Activated CD4-positive, alpha-beta memory T cell treated with anti-CD3 and anti-CD28 coated beads, Interleukin-2, amount 10 ng/mL, durations not matched to agents 7 days and 5 days (primary cell): ENCODE measurements at places on chromosomes 3 and 15.

DNA sequence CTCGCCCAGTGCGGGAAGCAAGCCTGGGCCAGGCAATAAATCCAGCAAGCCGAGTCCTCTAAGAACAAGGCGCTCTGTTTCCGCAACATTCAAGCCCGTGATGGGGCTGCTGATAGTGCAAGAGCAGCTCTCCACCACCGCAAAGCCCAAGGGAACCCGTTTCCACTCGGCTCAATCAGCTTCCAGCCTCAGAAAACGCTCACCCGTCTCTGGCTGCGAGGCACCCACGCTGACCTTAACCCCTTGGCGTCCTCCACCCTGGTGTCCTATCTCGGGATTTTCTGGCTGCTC is 17.8 kb downstream of the SPATA12 start:
- no peaks in the 10 kb centered on the region for H3K36me3 ChIP-seq
- H3K4me1 ChIP-seq = peaks cover 6% of the 10 kb centered on the region
- H3K27me3 ChIP-seq = peaks cover 59% of the 10 kb centered on the region
- no peak overlapping the region for H3K27ac ChIP-seq
- peak overlapping the region; percentile 51 for H3K4me3 ChIP-seq

DNA sequence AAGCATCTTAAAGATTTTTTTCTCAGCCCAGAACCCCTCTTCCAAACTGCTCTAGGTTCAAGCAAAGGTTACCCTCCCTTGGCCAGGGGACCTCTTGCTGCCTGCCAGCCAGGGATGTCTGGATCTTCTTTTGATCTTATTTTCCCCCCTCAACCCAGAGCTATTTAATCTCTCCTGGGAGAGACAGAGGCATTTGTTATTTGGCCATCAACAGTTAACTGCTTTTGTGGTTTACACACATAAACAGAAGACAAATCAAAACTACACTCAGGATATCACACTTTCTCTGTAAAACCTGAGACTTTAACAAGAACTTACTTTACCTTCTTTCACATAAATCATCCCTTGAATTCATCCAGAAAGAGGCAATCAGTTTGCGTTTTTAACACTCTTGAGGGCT is 272.5 kb downstream of the THSD4 start:
- H3K36me3 ChIP-seq = no peaks in the 10 kb centered on the region
- H3K27me3 ChIP-seq = peaks cover 22% of the 10 kb centered on the region
- no peak overlapping the region for H3K27ac ChIP-seq

GRCh38 chr3:48847053-48847503 is 596 bp downstream of the PRKAR2A start:
- peaks cover 11% of the 10 kb centered on the region for H3K36me3 ChIP-seq
- H3K4me3 ChIP-seq = peak overlapping the region; percentile 81
- DNase-seq = peak; percentile 46
- H3K27me3 ChIP-seq = no peaks in the 10 kb centered on the region
- H3K4me1 ChIP-seq = peaks cover 26% of the 10 kb centered on the region

DNA sequence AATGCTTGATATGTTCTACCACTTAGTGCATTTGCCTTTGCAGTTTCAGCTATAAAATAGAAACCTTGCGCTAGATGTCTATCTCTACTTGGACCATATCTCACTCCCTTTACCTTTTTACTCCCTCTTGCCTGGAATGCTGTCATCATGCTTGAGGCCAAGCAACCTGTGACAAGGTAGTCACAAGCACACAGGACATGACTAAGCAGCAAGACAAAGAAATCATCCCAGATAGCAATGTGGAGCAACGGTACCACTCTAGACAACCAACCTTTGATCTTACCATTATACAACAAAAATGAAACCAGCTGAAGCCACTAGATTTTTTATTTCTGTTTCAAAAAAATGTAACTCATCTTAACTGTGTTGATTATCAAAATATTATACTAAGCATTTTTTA is 50.5 kb upstream of the SPSB4 start:
- H3K4me3 ChIP-seq = no peak overlapping the region
- H3K27me3 ChIP-seq = peaks cover 11% of the 10 kb centered on the region
- H3K27ac ChIP-seq = no peak overlapping the region

DNA sequence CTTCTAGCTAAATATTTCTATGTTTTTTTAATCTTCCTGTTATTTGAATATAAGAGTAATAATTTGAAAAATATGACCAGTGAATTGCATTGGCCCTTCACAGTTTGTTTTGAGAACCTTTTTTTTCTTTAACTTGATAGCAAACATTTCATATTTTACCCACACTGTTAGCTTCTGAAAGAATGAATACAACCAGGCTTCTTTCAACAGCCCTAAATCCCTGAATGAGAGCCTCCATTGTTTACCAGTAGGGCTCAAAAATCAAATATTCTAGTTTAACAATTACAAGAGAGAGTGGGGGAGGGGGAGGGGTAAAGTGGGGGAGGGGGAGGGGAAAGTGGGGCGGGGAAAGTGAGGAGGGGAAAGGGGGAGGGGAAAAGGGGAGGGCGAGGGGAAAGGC is 14.5 kb upstream of the TOP2B start:
- H3K27ac ChIP-seq = no peak overlapping the region
- H3K36me3 ChIP-seq = no peaks in the 10 kb centered on the region
- no peaks in the 10 kb centered on the region for H3K4me1 ChIP-seq

- H3K4me1 ChIP-seq = peaks cover 38% of the 10 kb centered on the region
- no peak for DNase-seq
- peaks cover 26% of the 10 kb centered on the region for H3K27me3 ChIP-seq
- no peak overlapping the region for H3K27ac ChIP-seq
- H3K36me3 ChIP-seq = peaks cover 45% of the 10 kb centered on the region
These were observed 298.9 kb downstream of the RPLP1 start for GRCh38 chr15:69751566-69751965.

DNA sequence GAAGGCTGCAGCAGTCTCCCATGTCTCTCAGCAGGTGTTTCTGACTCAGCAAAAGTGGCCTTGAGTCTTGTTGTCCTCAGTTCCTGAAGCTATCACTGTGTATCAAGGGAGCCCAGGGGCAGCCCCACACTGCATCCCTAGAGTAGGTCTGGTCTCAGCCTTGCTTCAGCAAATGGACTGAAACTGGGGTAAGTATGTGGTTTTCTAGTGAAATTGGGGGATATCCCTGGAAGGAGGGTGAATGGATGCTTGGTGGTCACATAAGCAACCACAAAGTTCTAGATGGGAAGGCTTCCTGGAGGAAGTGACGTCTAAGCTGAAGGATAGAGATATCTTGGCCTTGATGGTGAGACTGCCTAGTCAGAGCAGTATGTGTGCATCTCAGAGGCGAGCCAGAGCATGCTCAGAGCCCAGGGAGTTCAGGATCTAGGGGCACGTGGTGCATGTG is 38.4 kb downstream of the TMEM158 start:
- H3K4me3 ChIP-seq = no peak overlapping the region
- H3K27ac ChIP-seq = no peak overlapping the region
- H3K4me1 ChIP-seq = peaks cover 35% of the 10 kb centered on the region
- peaks cover 13% of the 10 kb centered on the region for H3K27me3 ChIP-seq
- H3K36me3 ChIP-seq = no peaks in the 10 kb centered on the region
- peak; percentile 21 for DNase-seq

- peaks cover 88% of the 10 kb centered on the region for H3K4me1 ChIP-seq
- peaks cover 33% of the 10 kb centered on the region for H3K36me3 ChIP-seq
- no peaks in the 10 kb centered on the region for H3K27me3 ChIP-seq
- H3K27ac ChIP-seq = peak overlapping the region; percentile 83
These were observed 97.1 kb upstream of the ICE2 start for GRCh38 chr15:60576044-60576443.

DNA sequence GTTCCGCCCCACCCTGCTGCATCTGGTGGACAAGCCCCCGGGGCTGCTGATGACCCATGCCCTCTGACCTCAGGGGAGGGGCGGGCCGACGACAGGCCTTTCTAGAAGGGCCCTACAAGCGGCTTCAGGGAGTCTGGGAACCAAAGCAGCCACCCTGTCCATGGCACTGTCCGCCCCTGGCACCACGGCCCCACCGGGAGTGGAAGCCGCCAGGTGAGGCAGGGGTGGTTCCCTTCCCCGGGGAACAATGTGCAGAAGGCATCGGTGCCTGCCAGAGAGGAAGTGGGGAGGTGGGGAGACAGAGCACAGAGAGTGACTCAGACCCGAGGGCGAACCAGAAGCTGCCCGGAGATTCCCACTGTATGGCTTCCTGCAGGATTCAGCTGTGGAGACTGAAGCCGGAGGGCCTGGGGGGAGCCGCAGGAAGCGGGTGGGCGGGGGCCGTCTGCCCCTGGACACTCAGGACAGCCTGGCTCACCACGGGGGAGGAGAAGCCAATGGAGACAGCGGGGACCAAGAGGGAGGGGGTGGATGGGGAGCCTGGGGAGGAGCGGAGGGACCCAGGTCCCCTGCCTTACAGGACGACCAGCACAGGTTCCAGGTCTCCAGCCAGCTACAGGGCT is 134.0 kb downstream of the TPRA1 start:
- no peak for DNase-seq
- peaks cover 58% of the 10 kb centered on the region for H3K27me3 ChIP-seq
- H3K36me3 ChIP-seq = no peaks in the 10 kb centered on the region
- no peak overlapping the region for H3K4me3 ChIP-seq
- no peaks in the 10 kb centered on the region for H3K4me1 ChIP-seq
- no peak overlapping the region for H3K27ac ChIP-seq

DNA sequence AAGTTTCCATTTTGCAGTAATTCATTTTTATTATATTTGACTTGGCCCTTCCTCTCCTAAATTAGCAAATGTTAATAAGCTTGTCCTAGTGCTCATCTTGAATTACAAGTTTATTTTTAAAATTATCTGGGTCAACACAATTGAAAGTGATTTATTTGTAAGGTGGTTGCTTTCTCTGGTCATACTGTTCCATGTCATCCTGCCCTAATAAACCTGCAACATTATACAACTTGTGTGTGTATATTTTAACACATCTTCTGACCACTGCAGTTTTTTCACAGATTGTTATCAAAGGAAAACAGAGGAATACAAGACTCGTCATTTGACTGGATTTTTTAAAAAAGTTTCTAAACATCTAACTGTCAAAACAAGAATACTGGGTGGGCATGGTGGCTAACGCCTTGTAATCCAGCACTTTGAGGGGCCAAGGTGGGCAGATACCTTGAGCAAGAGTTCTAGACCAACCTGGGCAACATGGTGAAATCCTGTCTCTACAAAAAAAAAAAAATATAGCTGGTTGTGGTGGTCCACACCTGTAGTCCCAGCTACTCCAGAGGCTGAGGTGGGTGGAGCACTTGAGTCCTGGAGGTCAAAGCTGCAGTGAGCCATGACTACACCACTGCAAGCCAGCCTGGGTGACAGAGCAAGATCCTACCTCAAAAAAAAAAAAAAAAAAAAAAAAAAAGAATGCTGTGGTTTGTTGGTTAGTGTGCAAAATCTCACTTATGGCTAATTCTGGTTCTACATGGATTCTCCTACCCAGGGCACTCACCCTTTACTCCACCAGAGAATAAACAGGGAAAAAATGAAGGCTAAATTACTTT is 5.0 kb upstream of the LRRFIP2 start:
- peaks cover 22% of the 10 kb centered on the region for H3K36me3 ChIP-seq
- no peak overlapping the region for H3K27ac ChIP-seq
- H3K4me1 ChIP-seq = peaks cover 48% of the 10 kb centered on the region
- DNase-seq = no peak

DNA sequence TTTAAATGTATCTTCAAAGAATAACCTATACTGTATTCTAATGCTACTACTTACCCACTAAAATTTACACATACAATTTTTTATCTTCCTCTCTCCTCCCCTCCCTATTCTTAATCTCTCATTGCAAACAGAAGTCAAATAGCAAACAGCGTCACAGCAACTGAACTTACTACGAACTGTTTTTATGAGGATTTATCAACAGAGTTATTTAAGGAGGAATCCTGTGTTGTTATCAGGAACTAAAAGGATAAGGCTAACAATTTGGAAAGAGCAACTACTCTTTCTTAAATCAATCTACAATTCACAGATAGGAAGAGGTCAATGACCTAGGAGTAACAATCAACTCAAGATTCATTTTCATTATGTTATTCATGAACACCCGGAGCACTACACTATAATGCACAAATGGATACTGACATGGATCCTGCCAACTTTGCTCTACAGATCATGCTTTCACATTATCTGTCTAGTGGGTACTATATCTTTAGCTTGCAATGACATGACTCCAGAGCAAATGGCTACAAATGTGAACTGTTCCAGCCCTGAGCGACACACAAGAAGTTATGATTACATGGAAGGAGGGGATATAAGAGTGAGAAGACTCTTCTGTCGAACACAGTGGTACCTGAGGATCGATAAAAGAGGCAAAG is 984 bp downstream of the FGF7 start:
- no peaks in the 10 kb centered on the region for H3K4me1 ChIP-seq
- no peak overlapping the region for H3K4me3 ChIP-seq
- DNase-seq = no peak
- no peak overlapping the region for H3K27ac ChIP-seq
- H3K27me3 ChIP-seq = peaks cover 9% of the 10 kb centered on the region

- no peak overlapping the region for H3K4me3 ChIP-seq
- no peaks in the 10 kb centered on the region for H3K36me3 ChIP-seq
- peaks cover 7% of the 10 kb centered on the region for H3K4me1 ChIP-seq
- DNase-seq = no peak
- H3K27me3 ChIP-seq = peaks cover 40% of the 10 kb centered on the region
- H3K27ac ChIP-seq = no peak overlapping the region
These were observed 4.3 kb upstream of the LRRC58 start for GRCh38 chr3:120353463-120353862.

DNA sequence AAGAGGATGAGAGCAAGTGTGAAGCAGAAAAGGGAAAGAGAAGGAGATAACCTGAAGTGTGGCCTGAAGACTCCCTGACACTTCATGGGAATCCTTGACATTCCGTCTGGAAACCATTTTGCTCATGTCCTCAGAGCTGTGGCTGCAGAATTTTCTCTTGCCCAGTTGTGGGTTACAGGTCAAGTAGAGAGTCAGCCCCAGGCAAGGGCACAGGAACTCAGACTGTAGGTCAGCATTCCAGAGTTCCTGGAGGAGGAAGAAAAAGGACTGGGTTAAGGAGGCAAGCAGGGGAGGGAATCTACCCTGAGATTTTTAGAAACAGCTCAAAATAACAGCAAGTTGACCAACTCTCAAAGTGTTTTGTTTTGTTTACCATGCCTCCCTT is 4.1 kb upstream of the THSD4 start:
- no peak overlapping the region for H3K4me3 ChIP-seq
- peaks cover 11% of the 10 kb centered on the region for H3K27me3 ChIP-seq
- H3K36me3 ChIP-seq = no peaks in the 10 kb centered on the region
- no peak overlapping the region for H3K27ac ChIP-seq
- no peak for DNase-seq
- peaks cover 6% of the 10 kb centered on the region for H3K4me1 ChIP-seq

DNA sequence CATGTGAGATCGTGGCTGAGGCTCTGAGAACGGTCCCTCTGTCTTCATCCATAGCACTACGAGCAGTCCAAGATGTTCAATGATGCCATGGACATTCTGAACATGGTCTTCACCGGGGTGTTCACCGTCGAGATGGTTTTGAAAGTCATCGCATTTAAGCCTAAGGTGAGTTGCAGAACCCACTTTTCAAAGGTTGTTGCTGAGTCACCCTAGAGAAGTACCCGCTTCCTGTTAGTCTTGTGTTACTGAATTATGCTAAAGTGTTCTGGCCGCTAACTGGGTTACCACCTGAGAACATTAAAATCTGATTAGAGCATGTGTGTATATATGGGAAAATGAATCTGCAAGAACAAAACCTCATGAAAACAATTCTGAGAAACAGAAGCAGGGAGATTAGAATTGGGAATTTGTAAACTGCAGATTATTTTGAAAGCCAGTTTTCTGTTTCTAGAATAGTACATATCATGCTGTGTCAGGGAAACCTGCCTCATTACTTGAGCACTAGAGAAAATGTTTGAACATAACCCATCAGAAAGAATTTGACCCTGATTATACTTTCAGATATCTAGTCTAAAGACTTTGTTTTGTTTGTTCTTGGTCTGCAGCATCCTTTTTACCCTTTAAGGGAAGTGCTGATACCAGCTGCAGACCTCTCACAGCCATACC is 92.6 kb downstream of the CHDH start:
- H3K27ac ChIP-seq = peak overlapping the region; percentile 94
- peak; percentile 61 for DNase-seq
- peaks cover 24% of the 10 kb centered on the region for H3K36me3 ChIP-seq
- peaks cover 73% of the 10 kb centered on the region for H3K4me1 ChIP-seq
- H3K27me3 ChIP-seq = peaks cover 5% of the 10 kb centered on the region
